Osteocyte (in vitro differentiated cells): ENCODE measurements at places on chromosomes 7 and 10. TPM values are rescaled to one million over a fixed set of nuclear protein-coding genes. Genes with fewer than 3 reads are reported as not detected.

LSM8 gene
- 27.3 and 31.1 TPM in 2 replicates for total RNA-seq

VAX1 gene
- total RNA-seq = 3.2 and 4.0 TPM in 2 replicates

PFKFB3 gene
- 34.2 and 37.9 TPM in 2 replicates for total RNA-seq

CUL1 gene
- 45.6 and 46.8 TPM in 2 replicates for total RNA-seq

C7orf57 gene
- not detected in 2 replicates for total RNA-seq

NPTX2 gene
- total RNA-seq = 5.0 and 5.1 TPM in 2 replicates

DNA sequence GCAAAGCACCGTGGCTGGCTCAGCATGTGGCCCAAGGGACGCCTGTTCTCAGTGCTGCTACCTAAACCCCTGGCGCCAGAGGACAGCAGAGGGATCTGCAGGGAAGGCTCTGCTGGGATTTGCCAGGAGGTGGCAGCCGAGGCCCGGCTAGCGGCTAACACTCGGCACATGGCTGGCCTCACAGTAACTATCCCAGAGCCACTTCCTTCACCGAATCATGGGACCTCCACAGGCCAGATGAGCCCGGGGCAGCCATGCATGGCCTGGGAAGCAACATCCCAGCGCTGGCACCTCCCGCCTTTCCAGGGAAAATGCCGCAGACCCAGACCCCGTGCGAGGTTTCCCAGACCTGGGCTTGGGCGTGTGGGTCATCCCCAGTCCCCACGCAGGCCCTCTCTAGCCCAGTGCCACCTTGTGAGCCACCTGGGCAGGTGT, 36.4 kb downstream of the DPYSL4 start:
- H3K4me3 ChIP-seq = no peak overlapping the region
- no peak overlapping the region for H3K27ac ChIP-seq
- no peaks in the 10 kb centered on the region for H3K4me1 ChIP-seq
- H3K36me3 ChIP-seq = no peaks in the 10 kb centered on the region
- no peak for DNase-seq
- no peaks in the 10 kb centered on the region for H3K27me3 ChIP-seq

- H3K36me3 ChIP-seq = peaks cover 5% of the 10 kb centered on the region
- H3K27ac ChIP-seq = peak overlapping the region; percentile 84
- H3K4me3 ChIP-seq = peak overlapping the region; percentile 42
Observed at GRCh38 chr10:94496010-94496409, 49.6 kb upstream of the HELLS start.

- DNase-seq = no peak
- H3K27ac ChIP-seq = no peak overlapping the region
- peaks cover 42% of the 10 kb centered on the region for H3K36me3 ChIP-seq
- H3K27me3 ChIP-seq = no peaks in the 10 kb centered on the region
- no peak overlapping the region for H3K4me3 ChIP-seq
- H3K4me1 ChIP-seq = no peaks in the 10 kb centered on the region
Observed at GRCh38 chr10:92011560-92012214, 88.1 kb downstream of the BTAF1 start.

- H3K4me1 ChIP-seq = peaks cover 18% of the 10 kb centered on the region
- no peaks in the 10 kb centered on the region for H3K36me3 ChIP-seq
- DNase-seq = no peak
- H3K27ac ChIP-seq = no peak overlapping the region
- H3K4me3 ChIP-seq = no peak overlapping the region
- no peaks in the 10 kb centered on the region for H3K27me3 ChIP-seq
Observed at GRCh38 chr7:69683002-69683401, 84.7 kb downstream of the AUTS2 start.
